Nephron progenitor cell (in vitro differentiated cells): ENCODE measurements at places on chromosomes 1 and 21.
A peak's percentile ranks its signal among the peaks of the same experiment; 100 is the strongest.

DNA sequence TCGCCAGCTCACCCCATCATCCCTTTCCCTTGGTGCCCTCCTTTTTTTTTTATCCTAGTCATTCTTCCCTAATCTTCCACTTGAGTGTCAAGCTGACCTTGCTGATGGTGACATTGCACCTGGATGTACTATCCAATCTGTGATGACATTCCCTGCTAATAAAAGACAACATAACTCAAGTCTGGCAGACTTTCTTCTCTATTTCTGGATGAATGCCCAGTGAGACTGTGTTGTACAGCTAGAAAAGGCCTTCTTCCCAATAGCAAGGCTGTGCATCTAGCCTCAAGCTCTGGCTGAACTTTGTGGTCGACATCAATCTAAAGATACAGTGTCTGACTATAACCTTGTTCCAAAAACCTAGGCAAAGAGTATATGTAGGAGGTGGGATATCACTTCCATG is 6.4 kb downstream of the IL24 start:
- no peak for DNase-seq

GRCh38 chr1:75472089-75472970 is 138.6 kb downstream of the SLC44A5 start:
- DNase-seq: no peak

- peak; percentile 27 for DNase-seq
Measured at GRCh38 chr1:86503406-86504136, 34.8 kb downstream of the CLCA1 start.

- no peak for DNase-seq
Measured at GRCh38 chr1:46171871-46172270, 3.0 kb upstream of the TSPAN1 start.

GRCh38 chr1:207978441-207978840 is 67.5 kb upstream of the CD34 start:
- no peak for DNase-seq

DNA sequence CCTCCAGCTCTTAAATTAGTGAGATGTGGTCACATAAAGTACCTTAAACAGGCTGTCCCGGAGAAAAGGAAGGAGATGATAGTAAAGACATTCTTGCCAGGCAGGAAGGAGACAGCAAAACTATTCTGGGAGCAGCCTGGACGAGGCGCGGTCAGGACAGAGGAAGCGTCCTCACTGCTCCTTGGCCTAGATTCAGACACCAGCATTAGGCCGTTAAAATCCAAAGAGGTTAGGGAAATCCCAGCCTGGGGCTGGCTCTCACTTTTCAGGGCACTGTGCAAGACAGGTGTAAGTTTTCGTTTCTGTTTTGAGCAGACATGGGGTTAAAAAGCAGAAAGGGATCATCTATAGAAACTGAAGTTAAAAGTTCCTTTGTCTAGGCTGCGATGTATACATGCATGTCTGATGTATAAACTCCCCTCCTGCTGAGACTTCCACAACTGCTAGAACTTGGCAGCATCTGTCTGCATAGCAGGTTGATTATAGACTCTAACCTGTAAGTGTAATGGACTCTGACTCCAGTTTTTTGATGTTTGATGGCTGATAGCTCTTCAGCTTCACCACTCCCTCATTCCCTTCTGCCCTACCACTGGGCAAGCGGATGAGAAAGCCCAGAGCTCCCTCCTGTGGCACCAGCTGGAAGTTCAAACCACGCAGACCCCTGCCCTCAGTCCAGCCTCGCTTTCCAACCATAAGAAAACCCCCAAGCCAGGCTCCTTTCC is 21.5 kb downstream of the STPG1 start:
- DNase-seq: peak; percentile 81

GRCh38 chr1:42305639-42306038 is 29.4 kb downstream of the FOXJ3 start:
- no peak for DNase-seq

DNA sequence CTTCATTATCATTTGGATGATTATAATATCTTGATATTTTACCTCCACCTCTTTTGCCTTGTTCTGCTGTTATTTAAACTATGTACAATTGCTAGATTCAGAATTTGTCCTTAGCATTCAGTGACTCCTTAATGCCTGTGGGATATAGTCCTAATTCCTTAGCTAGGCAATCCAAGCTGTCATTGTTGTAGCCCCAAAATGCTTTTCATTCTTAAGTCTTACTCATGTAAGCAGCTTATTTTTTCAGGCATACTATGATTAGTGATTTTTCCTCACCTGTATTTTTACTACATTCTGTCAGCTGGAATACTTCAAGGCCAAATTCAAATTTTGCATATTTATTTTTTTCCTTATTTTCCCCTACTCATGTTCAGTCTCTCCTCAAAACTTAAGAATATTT is 13.4 kb downstream of the PKN2 start:
- DNase-seq: no peak
